ENCODE measurements at places on chromosomes 3 and 15. TPM values are rescaled to one million over a fixed set of nuclear protein-coding genes. Genes with fewer than 3 reads are reported as not detected.
A peak's percentile ranks its signal among the peaks of the same experiment; 100 is the strongest.

- no peak for DNase-seq
These were observed 13.9 kb downstream of the YEATS2 start for GRCh38 chr3:183711516-183711915.

- DNase-seq: no peak
These were observed 91.0 kb upstream of the CHMP2B start for GRCh38 chr3:87136066-87136596.

DNA sequence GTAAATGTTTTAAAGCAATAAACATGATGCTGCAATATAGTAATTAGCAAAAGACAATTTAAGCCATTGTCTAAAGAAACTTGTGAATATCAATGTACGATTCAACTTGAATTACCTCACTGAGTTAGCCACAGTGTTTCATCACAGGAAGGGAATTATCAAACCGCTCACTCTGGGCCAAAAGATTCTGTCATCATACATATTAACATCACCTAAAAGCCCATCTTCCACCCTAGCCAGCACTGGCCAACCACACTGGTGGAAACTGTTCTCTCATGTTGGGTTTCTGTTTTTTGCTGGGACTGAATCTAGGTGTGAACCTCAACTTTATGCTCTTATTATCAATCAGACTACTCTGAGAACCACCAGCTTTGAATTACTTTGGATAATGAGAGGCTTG, 497.7 kb upstream of the THBS1 start:
- DNase-seq: no peak

- no peak for DNase-seq
These were observed 82.1 kb downstream of the SEC22A start for GRCh38 chr3:123283657-123284398.

- DNase-seq: no peak
These were observed 59.8 kb downstream of the CHSY1 start for GRCh38 chr15:101192081-101192480.

- DNase-seq: no peak
These were observed 143.7 kb downstream of the TJP1 start for GRCh38 chr15:29678504-29679034.

DNA sequence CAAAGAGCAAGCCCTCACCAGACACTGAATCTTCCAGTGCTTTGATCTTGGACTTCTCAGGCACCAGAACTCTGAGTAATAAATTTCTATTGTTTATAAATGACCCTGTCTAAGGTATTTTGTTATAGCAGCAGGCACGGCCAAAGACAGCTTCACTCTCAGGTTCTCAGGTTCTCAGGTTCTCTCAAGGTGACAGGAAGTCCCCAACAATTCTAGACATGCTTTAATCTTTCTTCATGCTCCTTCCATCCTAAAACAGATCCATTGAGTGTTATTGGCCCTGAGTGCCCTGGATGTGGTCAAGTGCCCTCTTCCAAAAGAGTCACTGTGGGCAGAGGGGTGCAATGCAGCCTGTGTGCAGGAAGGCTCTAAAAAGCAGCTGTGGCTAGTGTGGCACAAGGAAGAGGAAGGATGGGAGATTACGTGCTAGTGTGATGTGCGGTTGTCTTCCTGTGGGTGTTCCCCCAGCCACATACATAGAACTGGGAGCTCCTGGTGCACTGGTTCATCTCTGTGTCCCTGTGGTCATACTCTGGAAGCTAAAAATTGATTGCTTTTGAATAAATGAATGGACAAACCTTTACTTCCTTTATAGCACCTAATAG, 11.0 kb upstream of the RAB7A start:
- peak; percentile 39 for DNase-seq

GRCh38 chr15:80010131-80010673, 39.2 kb upstream of the BCL2A1 start:
- no peak for DNase-seq

- no peak for DNase-seq
These were observed 18.6 kb upstream of the FNDC3B start for GRCh38 chr3:172020763-172021162.

DNA sequence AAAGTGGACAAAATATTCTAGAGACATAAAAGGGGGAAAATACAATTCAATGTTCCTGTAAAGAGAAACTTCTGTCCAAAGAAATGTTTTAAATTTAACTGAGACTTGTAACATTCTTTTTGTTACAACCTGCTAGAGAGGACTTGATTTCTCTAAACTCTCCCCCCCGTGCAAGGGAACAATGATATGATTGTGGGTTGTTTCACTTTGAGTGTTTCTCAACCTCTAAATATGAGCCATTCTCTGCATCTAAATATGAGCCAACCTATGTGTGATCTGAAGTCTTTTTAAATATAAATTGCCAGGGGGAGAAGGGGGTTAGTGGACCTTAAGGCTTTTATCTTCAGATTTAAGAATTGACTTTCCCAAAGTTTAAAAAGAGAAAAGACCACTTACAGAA, 14.6 kb downstream of the ZNF860 start:
- DNase-seq: no peak

GRCh38 chr15:42549741-42550392, 1.2 kb downstream of the HAUS2 start:
- DNase-seq: peak; percentile 14

GRCh38 chr3:20912406-20912805, 726.4 kb upstream of the SGO1 start:
- no peak for DNase-seq

DNA sequence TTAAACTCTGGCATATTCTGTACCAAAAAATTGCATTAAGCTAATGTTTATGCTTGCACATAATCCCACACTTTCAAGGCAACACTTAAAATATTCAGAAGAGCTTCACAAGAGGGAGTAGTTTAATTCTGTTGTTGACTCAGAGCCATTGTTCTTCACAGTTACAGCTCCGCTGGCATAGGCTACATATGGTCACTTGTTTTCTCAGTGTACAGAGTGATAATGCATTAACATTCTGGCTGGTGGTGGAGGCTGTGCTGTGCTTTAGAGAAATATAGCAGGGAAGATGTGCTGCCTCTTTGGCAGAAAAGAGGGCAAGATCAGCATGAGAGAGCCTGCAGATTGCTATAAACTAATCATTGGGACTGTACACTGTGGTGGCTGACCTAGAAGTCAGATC, 13.3 kb downstream of the NLGN1 start:
- DNase-seq: no peak

DNA sequence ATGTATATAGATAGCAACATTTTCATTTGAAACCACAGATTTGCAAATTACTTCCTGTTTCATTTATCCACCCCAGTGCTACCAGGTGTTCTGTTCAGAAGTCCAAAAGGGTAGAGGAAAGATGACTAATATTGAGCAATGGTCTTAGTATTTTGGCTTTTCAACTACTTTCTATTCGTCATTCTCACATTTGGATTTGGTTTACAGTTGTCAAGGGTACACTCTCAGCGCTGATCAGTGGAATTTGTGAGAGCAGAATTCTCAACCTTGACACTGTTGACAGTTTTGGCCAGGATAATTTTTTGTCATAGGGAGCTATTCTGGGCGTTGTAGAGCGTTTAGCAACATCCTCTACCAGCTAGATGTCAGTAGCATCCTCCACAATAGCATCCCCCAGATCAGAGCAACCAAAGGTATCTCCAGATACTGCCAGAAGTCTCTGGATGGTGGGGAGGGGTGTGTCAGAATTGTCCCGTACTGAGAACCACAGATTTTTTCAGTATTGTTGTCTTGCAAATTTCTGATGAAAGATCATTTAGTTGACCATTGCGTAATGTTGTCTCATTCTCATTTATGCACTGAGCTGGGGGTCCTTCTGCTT, 4.2 kb downstream of the HMCES start:
- DNase-seq: peak; percentile 88

- no peak for DNase-seq
These were observed 175.0 kb downstream of the ATP10A start for GRCh38 chr15:25688166-25688565.

- DNase-seq: peak; percentile 56
These were observed 213.9 kb downstream of the TP63 start for GRCh38 chr3:189845069-189845468.

- no peak for DNase-seq
These were observed 315.9 kb downstream of the BCHE start for GRCh38 chr3:165521131-165521871.

DNA sequence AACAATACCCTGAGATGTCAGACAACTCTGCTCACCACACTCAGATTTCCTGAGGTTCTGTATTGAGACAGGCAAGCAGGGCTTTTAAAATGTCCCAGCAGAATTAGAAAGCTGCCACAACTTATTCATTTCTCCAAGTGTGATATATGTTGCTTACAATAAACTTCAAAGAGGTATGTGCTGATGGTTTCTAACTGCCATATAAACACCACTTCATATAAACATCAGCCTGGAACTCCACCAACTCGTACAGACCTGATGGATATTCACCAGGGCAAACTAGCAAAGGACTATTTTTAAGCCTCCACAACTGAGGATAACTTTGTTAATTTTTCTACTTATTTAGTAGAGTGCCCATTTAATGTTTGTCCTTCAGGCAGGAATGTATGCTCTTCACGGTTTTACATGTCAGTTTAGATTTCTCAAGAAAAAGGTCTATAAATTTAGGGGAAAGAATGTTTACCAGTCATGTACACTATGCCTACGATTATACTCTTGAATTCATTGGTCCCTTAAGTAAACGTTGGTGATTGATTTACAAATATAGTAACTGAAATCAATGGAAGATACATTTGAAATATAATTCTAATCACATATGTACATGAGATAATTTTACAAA, 109.6 kb upstream of the ABI3BP start:
- no peak for DNase-seq

DNA sequence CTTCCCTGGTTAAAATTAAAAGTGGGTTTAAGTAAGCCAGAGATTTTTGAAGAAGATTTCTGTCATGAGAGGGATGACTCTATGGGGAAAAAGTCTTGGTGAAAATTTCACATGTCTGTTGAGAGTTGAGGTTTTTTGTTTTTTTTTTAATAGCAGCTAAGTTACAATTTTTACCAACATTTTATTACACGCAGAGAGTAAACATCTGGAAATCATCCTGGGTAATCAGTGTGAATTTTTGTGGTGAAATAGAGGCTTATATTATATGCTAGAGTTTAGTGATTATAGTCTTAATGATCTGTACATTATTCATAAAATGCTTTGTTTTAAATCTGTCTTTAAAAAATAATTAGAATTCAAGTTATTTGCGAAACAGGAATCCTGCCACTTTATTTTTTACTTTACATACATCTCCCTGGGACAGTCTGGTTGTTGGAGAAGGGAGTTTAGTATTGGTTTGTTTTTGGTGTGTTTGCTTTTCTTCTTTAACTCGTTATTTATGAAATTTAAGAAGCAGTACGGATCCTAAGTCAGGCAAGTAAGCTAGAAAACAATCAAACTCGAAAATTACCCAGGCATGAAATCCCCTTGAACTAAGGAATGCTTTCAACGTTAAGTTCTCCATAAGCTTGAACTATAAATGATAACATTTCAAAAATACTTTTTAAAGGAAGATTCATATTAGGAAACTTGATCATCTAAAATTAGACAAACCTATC, 143.4 kb upstream of the TSC22D2 start:
- DNase-seq: no peak

DNA sequence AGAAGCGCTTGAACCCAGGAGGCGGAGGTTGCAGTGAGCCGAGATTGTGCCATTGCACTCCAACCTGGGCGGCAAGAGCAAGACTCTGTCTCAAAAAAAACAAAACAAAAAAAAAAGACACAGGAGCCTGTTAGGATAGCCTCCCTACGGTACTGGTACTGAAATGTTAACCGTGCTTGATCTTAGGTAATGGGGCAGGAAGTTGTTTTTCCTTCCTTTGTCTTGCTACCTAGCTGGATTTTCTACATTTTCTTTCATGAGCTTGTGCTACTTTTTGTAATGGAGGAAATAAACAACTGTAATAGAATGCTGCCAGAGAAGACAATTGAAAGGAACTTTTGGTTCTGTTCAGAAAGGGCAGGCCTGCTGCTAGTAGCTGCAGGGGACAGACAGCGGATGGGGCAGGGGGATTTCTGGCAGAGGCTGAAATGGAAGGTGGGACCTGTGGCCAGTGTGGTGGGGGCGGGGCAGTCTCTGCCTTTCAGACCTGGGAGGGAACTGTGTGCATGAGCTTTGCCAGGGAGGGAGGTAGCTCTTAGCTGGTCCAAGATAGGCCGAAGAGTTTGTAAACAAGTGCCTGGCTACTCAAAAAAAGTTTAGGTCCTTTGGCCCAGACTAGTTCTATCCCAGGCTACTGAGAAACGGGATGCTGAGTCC, 49.0 kb upstream of the SEMA4B start:
- no peak for DNase-seq

The CNTN3 gene
- total RNA-seq: not detected

The SPINK8 gene
- not detected for total RNA-seq

The TGM5 gene
- not detected for total RNA-seq

The RTP3 gene
- 0.37 TPM for total RNA-seq

The GOLGA8J gene
- not detected for total RNA-seq

The ALDH1L1 gene
- not detected for total RNA-seq

The CCDC39 gene
- not detected for total RNA-seq

The ACKR2 gene
- 2.9 TPM for total RNA-seq

The LRTM1 gene
- total RNA-seq: not detected

The SLC22A14 gene
- total RNA-seq: not detected

The EIF4E3 gene
- total RNA-seq: not detected

The MST1 gene
- total RNA-seq: 26.2 TPM

The MNS1 gene
- total RNA-seq: 2.8 TPM

Measured in OCI-LY7 (cell line).